ENCODE measurements at places on chromosomes 11 and 22.

DNA sequence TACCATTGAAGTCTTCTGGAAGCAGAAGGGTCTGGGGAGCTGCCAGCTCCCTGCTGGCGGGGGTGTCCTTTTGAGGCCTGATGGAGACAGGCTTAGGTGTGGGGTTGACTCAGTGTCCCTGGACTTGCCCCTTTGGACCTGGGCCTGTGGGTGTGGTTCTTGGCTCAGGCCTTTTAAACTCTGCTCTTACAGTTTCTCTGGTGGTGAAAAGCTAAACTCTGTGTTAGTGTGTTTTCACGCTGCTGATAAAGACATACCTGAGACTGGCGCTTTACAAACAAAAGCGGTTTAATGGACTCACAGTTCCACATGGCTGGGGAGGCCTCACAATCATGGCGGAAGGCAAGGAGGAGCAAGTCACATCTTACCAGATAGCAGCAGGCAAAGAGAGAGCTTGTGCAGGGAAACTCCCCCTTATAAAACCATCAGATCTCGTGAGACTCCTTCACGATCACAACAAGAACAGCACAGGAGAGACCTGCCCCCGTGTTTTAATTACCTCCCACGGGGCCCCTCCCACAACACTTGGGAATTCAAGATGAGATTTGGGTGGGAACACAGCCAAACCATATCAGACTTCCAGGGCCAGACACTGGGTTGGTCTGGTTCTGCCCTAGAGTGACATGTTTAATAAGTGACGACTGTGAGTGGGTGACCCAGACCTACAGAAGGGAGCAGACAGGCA lies 26.5 kb downstream of the GRAMD4 start:
- no peak for DNase-seq

DNA sequence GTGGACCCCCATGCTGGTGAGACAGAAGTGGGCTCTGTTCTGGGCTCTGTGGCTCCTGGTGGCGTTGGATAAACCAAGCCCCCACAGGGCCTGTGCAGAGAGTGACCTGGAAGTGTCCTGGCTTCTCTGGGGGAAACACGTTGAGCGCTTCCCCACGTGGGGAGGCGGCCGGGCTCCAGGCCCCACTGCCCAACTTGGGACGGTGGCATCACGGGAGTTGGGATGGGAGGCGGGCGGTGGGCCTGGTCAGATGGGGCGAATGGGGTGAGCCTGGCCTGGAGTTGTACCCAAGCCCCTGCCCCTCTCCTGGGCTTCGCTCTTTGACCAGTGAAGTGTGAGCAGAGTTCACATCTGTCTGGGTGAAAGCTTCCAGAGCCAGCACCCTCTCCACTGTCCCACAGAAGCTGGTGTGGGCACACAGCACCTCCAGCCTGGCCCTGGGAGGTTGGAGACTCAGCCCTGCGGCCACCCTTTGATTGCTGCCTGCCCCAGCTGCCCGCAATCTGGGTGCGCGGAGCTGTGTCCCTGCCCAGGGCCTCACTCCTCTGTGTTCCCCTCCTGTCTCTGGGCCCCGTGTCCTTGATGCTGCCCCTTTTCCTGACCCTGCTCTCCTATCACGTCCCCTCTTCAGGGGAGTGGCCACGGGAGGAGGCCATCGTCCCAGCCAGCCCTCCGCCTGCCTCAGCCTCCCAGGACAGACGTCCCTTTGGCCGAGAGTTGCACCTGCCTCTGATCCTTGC lies 14.2 kb downstream of the BRSK2 start:
- no peak for DNase-seq

GRCh38 chr22:41057076-41057475 lies 35.3 kb upstream of the EP300 start:
- DNase-seq: no peak

GRCh38 chr22:49090853-49091135 lies 736.9 kb downstream of the BRD1 start:
- DNase-seq: no peak

- no peak for DNase-seq
These were observed 728 bp downstream of the MMP27 start for GRCh38 chr11:102704841-102705240.

DNA sequence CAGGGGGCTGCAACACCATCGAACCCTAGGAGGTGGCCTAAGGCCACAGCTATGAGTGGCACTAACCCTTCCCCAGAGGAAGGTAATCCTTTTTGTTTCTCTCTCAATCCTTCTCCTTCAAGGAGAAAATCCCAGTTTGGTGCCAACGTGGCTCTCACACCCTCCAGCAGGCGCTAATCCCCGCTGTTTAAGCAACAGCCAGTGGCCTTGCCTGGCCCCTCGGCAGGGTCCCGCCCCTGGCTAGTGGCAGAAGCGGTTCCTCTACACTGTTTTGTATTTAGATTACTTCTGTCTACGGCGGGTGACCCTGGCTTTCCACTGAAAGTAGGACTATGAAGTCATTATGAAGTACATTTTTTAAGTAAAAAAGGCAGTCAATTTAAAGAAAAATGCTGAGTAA lies 15.5 kb downstream of the GNAZ start:
- no peak for DNase-seq

DNA sequence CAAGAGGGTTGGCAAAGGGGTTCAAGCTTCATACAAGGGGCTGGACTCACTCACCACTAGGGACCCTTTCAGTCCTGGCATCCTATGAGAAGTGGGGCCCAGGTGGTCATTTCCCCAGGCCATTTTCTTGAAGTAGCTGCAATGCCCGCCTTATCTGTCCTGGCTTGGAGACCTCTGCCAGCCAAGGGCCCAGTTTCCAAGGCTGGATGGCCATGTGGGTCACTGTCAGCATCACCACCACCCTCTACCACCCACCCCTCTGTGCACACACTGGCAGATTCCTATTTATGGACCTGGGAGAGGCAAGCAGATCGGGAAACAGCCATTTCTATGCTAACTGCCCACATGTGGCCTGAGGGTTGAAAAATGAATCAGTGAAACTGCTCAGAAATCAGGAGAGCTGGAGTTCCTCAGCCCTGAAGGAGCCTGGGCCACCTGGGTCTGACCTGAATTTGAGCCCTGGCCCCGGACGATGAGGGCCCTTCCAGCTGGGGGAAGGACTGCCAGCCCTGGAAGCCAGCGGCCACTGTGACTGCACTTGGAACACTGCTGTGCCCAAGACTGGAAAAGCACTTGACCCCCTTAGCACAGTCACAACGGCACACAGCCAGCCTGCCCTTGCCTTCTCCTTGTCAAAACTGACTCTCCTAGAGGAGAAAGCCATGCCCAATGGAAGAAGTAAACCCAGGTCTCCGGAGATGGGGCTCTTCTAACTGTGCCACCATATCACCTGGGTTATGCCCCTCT lies 442.2 kb downstream of the BUD13 start:
- DNase-seq: no peak

DNA sequence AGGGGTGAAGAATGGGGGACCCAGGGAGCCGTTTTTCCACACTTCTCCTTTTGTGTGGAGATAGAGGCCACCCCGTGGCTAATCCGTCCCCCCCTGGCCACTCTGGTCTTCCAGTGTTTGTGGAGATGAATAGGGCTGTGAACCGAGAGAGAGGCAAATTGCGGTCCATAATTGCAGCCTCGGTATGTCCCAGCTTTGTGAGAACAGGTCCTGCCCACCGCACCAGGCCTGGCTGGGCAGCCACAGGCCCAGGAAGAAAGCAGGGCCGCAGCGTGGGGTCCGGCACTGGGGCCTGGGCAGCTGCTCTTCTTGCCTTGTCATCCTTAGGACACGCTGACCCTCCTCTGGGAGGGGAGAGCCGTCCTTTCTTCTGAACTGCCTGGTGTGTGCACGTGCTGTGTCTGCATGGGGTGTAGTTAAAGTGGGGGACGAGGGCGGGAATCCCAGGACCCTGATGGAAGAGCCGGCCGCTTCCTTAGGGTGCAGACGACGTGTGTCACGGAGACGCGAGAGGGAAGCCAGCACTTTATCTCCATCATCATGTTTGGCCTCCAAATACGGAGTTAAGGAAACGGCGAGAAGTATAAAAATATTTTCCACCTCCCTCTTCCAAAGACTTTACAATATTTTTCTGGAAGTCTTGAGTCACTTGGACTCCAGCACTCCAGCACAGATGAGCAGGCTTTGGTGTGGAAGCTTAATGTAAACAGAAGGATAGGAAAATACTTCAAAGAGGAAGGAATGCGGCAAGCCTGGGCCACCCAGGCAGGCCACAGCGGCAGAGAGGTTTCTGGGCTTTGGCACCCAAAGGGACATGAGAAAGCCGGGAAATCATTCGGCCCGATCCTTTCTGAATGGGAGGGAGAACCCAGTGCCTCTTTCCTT lies 1248.4 kb downstream of the BRD1 start:
- no peak for DNase-seq

GRCh38 chr11:75954039-75954438 lies 139.0 kb downstream of the UVRAG start:
- DNase-seq: no peak

GRCh38 chr11:30902929-30903328 lies 316.8 kb upstream of the MPPED2 start:
- no peak for DNase-seq

DNA sequence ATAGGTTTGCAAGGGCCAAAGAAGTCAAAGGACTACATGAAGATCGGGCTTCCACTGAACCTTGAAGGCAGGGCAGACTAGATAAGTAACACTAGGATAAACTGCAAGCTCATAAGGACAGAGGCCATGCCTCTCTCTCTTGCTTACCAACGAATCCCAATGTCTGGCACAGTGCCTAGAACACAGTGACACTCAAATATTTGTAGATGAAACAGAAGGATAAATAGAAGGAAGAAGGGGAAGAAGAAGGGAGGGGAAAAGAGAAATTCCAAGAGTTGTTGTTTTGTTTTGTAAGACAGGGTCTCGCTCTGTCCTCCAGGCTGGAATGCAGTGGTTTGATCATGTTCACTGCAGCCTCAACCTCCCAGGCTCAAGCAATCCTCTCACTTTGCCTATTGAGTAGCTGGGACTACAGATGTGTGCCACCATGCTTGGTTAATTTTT lies 26.9 kb downstream of the SIK3 start:
- no peak for DNase-seq

- DNase-seq: no peak
These were observed 84.1 kb upstream of the BARX2 start for GRCh38 chr11:129291546-129291945.

DNA sequence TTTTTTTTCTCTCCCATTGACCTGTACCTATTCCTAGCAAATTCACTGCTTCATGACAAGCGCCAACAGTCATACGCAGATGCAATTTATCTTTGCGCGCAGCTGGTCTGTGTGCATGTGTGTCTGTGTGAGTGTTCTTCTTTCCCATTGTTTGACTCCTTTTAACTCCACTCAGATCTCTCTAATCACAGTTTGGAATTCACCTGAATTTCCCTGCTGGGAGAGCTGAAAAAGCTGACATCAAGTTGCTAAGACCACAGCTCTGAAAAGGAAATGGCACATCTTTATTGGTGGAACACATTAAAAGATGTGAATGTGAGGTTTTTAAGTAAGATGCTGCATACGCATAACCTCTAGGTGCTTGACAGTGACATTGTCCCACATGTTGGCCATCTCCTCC lies 187.4 kb upstream of the MTMR2 start:
- DNase-seq: no peak

DNA sequence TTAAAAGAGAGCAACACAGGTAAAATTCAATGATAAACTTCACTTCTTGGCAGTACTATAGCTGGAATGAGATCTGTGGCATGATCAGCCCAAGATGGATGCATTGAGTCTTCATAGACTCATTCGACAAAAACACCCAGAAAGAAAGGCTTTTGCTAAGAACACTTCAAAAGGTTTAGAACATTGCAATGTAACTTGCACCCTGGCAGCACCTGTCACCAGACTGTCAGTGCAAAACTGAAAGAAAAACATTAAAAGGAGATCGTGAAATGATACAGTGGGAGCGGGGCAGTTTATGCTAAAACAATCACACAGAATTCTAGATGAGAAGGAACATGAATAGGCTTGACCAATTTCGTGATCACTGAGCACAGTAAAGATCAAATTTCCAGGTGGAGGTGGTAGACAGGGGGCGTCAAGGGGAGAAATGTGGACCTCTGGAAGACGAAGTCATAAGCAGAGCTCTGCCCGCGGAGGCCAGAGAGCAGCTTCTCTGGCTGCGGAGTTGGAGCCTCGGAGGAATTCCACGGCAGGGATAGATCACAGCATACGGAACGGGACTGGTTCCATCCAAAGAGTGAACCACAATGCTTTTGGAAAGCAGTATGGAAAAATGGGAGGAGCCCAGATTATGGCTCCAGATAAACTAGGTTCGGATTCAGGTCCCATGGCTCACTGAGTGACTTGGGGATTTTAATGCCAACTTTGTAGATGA lies 11.9 kb downstream of the VSIG10L2 start:
- DNase-seq: no peak

- no peak for DNase-seq
These were observed 43.0 kb downstream of the TRMU start for GRCh38 chr22:46378426-46379065.

DNA sequence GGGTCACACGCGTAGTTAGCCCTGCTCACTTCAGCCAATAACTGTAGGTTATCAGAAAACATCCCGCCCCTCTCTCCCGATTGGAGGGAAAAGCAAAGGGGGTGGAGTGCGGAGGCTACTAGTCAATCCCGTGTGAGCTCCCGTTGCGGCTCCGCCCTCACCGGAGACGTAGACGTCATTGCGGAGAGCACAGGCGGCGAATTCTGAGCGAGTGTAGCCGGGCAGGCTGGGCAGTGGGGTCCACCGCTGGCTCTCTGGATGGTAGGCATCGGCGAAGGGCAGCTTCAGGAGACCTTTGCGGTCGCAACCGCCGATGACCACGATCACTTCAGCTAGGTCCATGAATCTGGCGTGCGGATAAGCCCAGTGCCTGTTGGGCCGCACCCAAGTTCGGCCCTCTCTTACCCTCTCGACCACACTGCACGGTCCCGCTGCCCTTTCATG lies 4.7 kb downstream of the KLHL35 start:
- DNase-seq: peak; percentile 70

DNA sequence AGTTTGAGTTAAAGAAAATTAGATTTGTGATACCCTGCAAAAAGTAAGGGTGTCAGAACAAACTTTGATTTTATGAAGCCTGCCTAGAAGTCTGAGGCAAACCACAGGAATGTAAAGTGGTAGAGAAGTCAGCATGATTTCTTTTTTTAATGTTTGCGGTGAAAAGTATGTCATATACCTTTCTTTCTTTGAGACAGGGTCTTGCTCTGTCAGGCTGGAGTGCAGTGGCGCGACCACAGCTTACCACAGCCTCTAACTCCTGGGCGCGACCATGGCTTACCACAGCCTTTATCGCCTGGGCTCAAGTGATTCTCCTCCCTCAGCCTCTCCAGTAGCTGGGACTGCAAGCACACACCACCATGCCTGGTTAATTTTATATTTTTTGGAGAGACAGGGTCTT lies 4.7 kb downstream of the API5 start:
- peak; percentile 23 for DNase-seq

- no peak for DNase-seq
These were observed 75.5 kb upstream of the TP53AIP1 start for GRCh38 chr11:129018126-129018525.

DNA sequence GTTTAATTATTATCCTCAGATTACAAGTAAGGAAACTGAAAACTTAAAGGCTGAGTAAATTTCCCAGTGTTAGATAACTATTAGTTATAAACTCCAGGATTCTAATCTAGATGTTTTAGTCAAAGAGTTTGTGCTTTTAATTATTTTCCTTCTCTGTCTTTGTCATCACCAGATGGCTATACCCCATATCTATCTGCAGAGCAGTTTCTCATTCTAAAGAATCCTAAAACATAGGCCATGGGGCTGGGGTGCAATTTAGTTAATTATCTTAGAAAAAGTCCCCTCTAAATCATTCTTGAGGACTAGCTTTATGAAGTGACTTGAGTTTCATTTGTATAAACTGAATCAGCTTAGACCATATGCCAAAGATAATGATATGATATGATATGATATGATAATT lies 556.3 kb upstream of the ANO5 start:
- no peak for DNase-seq

Measured in activated CD4-positive, alpha-beta T cell treated with anti-CD3 and anti-CD28 coated beads, Interleukin-2, amount 10 ng/mL, durations not matched to agents 7 days and 5 days (primary cell).